ENCODE measurements at places on chromosomes 5 and 9. TPM values are rescaled to one million over a fixed set of nuclear protein-coding genes. Genes with fewer than 3 reads are reported as not detected.

Gene HTR1A
- not detected for total RNA-seq

Gene FOXD4L5
- 0.08 TPM for total RNA-seq

Gene SYNPO
- total RNA-seq: 82.8 TPM

Gene LRRC70
- total RNA-seq: 0.13 TPM

Gene QRFP
- total RNA-seq: not detected

Gene SPINK4
- total RNA-seq: not detected

Gene CCL27
- 0.95 TPM for total RNA-seq

Gene SCAMP1
- total RNA-seq: 51.3 TPM

Gene GPX8
- 24.8 TPM for total RNA-seq

Gene RAB3C
- not detected for total RNA-seq

Gene CLIC3
- total RNA-seq: 6.2 TPM

Gene PPP3R2
- not detected for total RNA-seq

Gene IRX1
- not detected for total RNA-seq

Gene ENTPD2
- total RNA-seq: 2.8 TPM

Gene SHC3
- total RNA-seq: 1.7 TPM

Gene NUTM2G
- not detected for total RNA-seq

Gene GDA
- 5.0 TPM for total RNA-seq

Gene CATSPER3
- total RNA-seq: 0.69 TPM

Measured in Panc1 (cell line).